WERI-Rb-1 (cell line): ENCODE measurements at places on chromosomes 13 and 19.

DNA sequence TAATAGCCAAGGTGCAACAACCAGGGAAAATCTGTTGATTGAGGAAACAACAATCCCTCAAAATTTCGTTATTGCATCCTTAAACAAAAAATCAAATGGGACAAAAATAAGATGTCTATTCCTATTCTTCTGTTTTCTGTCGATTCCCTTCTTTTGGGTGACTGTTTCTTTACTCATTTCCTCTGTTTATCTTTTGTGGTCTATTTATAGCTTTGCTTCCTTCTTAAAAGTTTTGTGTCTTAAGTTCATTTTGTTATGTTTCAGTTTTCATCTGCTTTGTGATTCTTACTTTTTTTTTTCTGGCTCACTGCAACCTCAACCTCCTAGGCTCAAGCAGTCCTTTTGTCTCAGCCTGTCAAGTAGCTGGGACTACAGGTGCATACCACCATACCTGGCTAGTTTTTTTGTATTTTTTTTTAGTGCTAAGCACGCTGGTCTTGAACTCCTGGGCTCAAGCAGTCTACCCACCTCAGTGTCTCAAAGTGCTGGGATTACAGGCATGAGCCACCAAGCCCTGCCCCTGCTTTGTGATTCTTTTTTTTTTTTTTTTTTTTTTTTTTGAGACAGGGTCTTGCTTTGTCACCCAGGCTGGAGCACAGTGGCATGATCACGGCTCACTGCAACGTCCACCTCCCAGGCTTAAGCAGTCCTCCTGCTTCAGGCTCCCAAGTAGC is 10.4 kb downstream of the ZNF146 start:
- DNase-seq = no peak

GRCh38 chr19:23509686-23510450 is 114.6 kb upstream of the ZNF91 start:
- DNase-seq = no peak

GRCh38 chr19:34096020-34096915 is 76.0 kb upstream of the LSM14A start:
- DNase-seq = peak; percentile 34

GRCh38 chr13:90197722-90198121 is 1149.8 kb upstream of the MIR17HG start:
- DNase-seq = no peak

GRCh38 chr19:33301900-33302174 is 497 bp downstream of the CEBPA start:
- no peak for DNase-seq

DNA sequence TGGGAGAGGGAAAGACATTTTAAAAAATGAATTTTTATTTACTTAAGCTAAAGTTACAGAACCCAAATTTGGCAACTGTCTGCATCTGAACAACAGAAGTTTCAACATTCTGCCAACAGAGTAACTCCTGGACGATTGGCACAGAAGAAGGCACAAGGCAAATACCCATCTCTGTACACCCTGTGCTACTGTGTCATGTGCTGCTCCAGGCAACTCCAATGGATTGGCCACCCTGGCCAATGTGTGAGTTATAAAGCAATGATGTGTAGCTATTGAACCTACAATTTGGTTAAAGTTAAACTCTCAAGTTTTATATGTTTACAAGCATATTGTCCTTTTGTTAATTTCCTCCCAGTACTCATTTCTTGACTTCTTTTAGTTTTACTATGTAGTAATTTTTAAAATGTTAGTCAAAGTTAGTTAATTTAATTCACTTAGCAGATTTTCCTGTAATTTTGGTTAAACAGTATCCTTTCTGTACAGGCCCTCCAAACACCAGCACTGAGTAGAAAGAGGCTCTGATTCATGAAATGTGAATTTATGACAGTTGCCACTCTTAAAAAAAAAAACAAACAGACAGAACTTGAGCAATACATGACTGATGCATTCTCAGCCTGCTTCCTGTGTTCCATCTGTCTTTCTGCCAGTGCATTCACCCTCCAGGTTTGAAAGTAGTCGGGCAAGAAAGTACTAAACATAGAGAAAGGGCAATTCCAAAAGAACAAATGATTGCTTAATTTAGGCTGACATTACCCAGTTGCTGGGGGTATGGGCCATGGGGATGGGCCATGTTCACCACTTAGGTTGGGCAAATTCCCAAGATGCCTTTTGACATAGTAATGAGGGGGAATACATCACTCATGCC is 5.9 kb downstream of the STARD13 start:
- no peak for DNase-seq

GRCh38 chr19:16516923-16517610 is 20.9 kb downstream of the C19orf44 start:
- no peak for DNase-seq
